GM06990 (cell line): ENCODE measurements at places on chromosomes 6 and 20.

DNA sequence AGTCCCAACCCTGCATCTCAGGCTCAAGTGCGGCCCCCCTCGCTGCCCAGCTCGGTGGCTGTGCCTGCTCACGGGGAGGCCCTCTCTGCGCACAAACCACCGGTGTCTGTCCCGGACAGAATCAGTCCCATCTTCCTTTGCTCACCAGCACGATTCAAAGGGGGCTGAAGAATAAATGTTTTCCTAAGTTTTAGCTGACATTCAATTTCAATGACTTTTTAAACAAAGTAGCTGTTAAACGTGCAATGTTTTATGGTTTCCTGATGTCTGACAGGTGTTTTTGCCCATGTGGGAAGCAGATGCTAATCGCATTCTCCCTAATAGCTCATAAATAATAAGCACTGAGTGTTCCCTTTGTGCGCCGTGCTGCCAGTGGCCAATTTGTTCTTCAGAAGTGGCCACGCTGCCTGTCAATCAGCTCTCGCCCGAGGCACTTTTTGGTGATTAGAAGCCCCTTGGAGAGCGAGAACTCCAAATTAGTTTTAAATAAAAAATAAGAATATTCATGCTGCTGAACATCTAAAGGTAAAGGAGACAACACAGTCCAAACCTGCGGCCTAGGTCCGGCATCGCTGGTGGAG lies 26.3 kb downstream of the BHLHE23 start:
- no peak for DNase-seq

- no peak for DNase-seq
Observed at GRCh38 chr6:25535632-25536225, 116.3 kb upstream of the SCGN start.

DNA sequence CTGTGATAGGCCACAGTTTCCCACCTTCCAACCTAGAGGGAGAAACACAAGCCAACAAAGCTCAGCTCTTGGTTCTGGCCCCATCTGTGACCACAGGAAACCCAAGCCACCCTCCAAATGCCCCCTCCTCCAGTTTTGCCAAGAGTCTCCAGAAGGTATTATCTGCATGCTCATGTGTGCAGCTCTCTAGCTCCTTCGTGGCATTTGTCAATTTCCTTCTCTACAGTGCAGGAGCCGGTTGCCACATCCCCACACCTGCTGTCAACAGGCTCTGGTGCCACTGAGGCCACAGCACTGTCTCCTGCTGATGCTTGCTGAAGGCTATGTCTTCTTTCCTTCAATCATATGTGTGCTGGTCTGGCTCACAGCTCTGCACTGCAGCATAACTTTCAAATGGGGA lies 177.2 kb downstream of the CLIC5 start:
- DNase-seq = no peak

DNA sequence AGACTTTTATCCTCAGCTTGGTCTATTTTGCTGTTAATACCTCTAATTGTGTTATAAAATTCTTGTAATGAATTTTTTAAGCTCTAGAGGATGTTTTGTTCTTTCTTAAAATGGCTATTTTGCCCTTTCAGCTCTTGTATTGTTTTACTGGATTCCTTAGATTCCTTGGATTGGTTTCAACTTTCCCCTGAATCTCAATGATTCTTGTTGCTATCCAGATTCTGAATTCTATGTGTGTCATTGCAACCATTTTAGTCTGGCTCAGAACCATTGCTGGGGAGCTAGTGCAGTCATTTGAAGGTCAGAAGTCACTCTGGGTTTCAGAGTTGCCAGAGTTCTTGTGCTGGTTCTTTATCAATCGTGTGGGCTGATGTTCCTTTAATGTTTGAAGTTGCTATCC lies 37.1 kb downstream of the OTOR start:
- no peak for DNase-seq

- no peak for DNase-seq
Observed at GRCh38 chr20:6626805-6627204, 140.7 kb upstream of the BMP2 start.

DNA sequence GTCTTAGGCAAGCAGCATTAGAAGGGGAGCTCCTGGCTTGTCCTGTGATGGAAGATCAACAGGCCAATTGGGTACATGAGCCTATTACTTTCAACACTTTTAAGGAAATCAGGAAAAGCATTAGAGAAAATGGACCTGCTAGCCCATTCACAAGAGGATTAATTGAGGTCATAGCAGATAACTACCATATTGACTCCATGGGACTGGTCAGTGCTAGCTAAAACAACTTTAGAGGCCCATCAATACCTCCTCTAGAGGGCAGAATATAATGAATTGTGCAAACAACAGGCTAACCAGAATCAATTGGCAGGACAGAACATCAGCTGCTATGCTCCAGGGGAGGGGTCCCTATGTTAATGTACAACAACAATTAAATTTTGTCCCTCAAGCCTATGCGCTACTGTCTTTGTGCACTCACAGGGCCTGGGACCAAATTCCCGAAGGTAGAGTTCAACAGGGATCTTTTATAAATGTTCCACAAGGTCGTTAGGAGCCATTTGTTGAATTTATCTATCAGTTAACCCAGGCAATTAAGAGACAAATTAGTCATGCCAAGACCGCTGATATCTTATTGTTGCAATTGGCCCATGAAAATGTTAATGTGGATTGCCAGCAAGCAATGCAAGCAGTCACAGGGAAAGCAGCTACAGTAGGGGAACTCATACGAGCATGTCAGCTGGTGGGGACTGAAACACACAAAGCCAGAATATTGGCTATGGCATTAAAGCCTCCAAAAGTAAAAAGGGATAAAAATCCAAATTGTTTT lies 106.6 kb upstream of the BTN3A2 start:
- no peak for DNase-seq

DNA sequence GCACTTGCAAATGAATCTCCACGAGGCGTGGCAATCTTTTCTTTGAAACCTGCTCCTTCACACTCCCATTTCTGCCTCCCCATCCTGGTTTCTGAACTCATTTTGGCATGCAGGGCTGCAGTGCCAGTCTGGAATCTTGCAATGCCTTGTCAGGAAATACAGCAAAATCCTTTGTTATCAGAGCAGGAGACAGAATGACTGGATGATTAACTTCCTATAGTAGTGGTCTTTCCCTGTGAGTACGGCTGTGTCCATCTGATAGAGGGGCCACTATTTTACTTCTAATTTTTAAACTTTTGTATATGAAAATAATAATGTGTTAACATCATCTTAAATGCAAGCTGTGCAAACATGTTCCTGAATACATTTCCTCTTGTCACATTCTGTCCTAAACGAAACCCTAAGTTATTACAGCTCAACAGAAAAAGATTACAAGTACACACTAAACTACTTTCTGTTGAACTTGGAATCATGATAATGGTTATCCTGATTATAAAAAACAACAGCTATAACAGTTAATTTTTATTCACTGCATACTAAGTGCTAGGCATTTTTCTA lies 140.2 kb downstream of the KIF13A start:
- DNase-seq = no peak
